NCI-H2081 treated with DMSO at 0.1 percent for 48 hours (cell line): ENCODE measurements at places on chromosomes 2 and 18.

DNA sequence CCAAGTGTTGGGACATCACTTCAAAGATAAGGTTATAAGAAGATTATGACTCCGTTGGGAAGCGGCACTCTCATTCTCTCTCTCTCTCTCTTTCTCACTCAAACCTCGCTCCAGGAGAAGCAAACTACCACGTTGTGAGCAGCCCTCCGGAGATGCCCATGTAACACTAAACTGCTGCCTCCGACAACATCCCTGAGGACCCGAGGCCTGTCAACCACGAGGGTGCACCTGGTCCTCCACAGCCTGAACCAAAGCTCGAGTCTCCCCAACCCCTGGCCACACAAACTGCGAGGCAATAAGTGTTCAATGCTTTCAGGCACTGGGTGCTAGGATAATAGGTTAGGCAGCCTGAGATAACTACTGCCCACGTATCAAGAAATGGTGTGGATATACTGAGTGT lies 654.5 kb upstream of the ID2 start:
- DNase-seq, result no peak

- DNase-seq, result no peak
These were observed 14.6 kb downstream of the SCLY start for GRCh38 chr2:238075397-238075796.

GRCh38 chr18:13799396-13799795 lies 24.6 kb upstream of the MC5R start:
- no peak for DNase-seq

- no peak for DNase-seq
These were observed 19.4 kb downstream of the KCNIP3 start for GRCh38 chr2:95316466-95317122.

DNA sequence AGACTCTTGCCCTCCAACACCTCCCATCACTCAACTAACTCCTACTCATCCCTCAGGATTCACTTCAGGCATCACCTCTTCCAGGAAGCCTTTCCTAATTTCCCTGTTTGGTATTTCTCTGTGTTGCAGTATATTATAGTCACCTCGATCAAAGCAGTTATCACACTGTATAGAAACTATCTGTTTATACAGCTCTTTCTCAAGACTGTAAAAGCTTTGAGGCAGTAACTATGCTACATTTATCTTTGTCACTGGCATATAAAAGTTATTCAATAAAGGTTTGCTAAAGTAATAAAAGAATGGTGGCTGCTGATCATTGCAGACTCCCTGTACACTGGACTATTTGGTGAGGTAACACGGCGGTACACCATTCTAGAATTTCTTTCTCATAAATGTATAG lies 284.9 kb downstream of the PAX3 start:
- DNase-seq, result no peak

DNA sequence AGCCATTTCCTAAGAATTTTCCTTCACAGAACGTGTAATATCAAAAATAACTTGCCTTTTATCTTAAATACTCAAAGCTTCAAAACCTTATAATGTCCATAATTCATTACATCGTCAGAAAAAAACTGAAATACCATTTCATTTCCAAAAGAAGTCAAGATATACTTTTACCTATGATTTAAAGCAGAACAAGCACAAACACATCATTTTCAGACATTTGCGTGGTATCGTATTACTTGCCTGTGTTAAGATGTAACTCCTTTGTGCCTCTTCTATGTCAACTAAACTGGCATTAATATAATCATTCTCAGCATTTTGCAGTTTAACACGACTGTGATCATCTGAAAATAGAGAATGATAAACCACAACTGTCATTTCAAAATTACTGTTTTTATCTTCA lies 47.5 kb downstream of the PTPN2 start:
- DNase-seq, result no peak

DNA sequence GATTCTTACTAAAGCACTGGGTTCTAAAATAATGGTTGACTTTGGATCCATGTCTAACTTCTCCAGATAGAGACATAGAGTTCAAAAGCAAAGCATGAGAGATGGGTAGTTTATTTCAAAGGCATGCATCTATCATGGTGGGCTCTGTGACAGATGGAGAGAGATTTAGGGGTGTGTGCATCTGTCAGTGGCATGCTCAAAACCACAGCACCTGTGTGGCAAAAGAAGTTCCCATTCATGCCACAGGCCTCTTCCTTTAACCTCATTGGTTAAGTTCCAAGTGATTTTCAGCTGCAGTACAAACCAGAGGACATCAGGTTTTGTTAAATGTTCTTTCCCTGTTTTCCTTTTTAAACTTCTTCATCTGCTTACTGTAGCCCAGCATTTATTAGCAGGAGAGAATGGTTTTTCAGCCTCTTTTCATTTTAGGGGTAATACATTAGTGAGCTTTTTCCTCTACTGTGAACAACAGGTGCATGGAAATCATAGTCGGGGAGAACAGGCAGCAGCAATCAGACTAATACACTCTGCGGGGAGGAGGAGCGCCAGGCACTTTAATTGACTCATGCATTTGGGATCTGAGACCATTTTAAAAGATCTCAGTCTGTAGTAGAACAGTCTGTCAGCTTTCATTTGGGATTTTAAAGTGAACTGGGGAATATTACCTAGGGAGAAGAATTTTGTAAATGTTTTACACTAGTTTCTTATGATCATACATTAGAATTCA lies 52.4 kb upstream of the UPP2 start:
- no peak for DNase-seq

- DNase-seq, result no peak
These were observed 8.0 kb downstream of the CYRIA start for GRCh38 chr2:16657671-16658070.

DNA sequence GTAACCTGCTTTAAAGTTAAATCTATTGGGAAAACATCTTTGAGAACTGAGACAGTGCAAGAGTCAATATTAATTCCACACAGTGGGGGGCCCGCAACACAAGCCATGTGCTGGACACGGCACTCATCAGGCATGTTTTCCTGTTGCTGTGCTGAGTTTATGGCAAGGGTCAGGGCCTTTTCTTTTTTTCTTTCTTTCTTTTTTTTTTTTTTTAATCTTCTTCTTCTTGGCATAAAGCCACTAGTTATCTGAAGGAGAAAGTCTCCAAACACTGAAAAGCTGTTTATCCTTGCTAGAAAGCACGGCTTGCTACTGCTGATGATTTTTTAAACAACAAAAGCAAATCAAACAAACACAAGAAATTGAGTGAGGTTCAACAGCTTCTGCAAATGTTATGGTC lies 252.1 kb downstream of the ZNF521 start:
- DNase-seq, result no peak

DNA sequence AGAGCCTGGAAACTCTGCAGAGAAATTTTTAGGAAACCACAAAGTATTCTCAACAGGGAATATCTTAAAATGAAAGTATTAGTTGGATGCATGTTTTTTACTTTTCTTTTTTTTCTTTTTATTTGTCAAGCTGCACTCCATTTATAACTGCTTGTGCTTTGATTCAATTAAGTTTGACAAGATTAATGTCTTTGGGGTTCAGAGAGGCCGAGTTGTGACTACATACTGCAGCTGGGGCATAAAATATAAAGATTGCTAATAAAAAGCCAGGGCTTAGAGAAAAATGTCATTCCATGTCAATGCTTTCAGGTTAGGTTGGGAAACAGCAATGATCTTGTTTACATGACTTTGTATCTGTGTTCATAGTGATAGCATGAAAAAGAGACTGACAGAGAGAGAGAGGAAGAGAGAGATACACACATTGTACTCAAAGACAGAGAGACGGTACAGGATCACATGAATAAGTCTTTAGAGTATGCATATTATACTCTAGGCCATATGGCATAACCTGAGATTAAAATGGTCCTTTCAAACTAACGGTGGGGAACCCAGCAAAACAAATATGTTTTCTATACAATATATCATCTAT lies 1022.3 kb upstream of the CNTNAP5 start:
- no peak for DNase-seq

DNA sequence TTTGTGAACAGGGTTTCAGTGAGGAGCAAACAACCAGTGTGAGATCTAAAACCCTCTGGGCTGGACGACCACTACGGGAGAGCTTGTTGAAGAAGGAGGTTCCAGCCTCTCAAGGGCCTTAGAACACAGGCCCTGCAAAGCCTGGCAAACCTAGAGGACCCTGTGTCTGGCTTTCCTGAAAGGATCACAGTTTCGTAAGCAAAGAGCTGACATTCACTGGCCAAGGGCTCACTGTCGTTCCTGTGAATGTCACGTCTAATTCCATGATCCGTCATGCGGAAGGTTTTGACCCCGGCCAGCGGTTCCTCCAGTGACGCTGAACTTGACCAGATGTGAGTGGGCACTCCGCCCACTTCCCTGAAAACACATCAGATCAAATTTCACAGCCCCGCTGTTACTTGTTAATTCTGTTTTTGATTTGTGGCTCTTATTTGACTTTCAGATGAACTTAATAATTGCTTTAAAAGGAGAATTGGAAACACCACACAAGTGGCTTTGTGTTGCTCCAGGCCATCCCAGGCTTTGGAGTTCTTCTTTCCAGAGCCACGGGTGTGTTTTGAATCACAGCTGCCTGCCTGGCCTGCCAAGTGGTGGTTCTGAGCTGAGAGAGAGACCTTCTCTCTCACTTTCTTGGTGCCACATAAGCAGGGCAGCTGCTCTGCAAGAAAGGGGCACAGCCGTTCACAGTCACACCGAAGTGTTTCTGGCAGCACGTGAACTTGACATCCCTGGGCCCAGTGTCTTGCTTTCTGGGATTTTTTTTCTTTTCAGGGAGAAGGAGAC lies 308.4 kb downstream of the NDUFA10 start:
- DNase-seq, result no peak

DNA sequence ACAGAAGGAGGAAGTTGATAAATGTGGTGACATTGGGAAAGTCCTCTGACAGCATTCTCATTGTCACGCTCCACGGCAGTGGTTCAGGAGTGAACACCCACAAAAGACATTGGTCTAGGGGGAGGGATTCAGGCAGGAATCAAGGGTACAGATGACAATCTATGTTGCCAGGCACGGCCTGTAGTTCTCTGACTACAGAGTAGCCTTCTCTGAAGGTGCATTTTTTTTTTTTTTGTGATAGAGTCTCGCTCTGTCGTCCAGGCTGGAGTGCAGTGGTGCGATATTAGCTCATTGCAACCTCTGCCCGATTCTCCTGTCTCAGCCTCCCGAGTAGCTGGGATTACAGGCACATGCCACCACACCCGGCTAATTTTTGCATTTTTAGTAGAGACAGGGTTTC lies 7.4 kb upstream of the MOB1A start:
- no peak for DNase-seq

- no peak for DNase-seq
These were observed 20.8 kb upstream of the REG3G start for GRCh38 chr2:79004680-79005079.

DNA sequence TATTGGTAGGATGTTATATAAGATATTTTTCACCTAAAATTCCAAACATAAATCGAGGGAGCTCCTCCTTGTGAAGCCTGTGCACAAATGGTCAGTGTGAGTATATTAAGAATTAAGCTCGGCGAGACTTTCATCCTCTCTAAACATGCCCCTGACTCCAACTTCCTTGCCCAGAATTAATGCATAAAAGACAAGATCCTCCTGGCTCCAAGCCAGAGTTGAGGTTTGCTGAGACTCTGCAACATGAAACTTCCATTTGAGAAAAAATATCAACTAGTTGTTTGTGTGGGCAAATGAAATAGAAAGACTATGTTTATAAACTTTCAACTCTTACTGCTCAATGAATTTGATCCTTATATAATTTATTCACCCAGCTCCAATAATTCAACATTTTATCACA lies 68.1 kb downstream of the CCDC178 start:
- DNase-seq, result no peak

- no peak for DNase-seq
These were observed 774.9 kb downstream of the RNF144A start for GRCh38 chr2:7691961-7692656.

GRCh38 chr2:230956827-230957755 lies 32.0 kb upstream of the GPR55 start:
- DNase-seq, result no peak

GRCh38 chr2:75517547-75518230 lies 43.0 kb downstream of the EVA1A start:
- no peak for DNase-seq

DNA sequence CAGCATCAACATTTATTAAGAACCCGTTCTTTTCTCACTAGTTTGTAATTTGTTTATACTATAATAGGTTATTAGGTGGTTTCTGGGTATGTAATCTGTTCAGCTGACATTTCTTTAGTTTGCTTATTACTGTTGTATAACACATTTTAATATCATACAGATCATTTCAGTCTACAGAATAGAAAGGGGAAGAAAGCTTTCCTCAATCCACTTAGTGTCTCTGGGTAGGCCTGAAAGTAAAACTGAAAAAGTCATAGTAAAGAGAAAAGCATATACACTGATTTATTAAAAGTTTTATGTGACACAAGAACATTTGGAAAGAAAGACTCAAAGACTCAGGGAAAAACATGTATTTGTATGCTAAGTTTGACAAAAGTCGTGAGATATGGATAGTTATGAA lies 16.8 kb upstream of the KCNJ3 start:
- DNase-seq, result no peak

- DNase-seq, result no peak
These were observed 56.2 kb downstream of the HNMT start for GRCh38 chr2:138020432-138020831.

DNA sequence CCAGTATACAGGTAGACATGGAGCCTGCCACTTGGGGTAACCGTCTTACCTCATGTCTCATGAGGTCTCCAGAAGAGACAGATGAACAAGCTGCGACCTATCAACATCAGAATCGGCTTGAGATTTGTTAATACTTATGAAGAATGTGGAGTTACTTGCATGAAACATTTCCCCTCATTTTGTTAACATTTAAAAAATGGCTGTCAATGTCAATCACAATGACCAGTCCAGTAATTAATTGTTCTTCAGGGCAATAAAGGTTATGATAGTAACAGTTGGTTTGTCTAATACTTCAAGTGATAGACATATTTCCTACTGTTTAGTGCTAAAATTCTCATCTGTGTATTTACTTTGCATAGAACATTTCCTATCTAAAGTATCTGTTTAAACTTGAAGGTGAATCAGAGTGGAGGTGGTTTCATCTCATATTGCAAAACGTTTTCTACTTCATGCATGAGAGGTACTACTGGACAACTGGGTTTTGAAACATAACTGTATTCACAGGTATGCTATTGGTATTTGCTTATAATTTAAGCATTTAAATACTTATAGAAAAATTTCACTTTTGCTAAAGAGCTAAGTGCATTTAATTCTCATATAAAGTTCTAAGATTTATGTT lies 15.1 kb downstream of the SERTAD2 start:
- no peak for DNase-seq

GRCh38 chr2:195769975-195770374 lies 112.9 kb downstream of the SLC39A10 start:
- DNase-seq, result no peak

GRCh38 chr2:29272311-29272710 lies 157.1 kb downstream of the CLIP4 start:
- DNase-seq, result no peak
